IPS DF 6.9 (cell line): ENCODE measurements at places on chromosomes 16 and 17.

DNA sequence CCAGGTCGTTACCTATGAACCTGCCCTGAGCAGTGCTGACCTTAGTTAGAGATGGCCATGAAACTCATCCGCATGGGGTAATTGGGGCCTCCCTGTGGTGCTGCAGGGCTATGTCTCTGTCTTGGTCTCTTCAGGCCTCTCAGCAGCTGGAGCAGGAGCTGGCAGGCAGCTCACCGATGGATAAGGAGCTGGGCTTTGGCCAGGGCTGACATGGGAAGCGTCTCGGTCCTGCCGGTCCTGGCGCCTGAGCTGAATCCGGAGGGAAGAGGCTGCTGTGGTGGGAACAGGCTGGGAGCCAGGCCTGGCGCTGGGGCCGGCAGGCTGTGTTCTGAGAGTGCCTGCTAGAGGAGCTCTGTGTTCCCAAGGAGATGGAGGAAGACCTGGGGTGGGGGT lies 10.1 kb downstream of the IL32 start:
- DNase-seq, result no peak

- DNase-seq, result no peak
These were observed 45.4 kb upstream of the HSBP1 start for GRCh38 chr16:83762141-83762991.

- no peak for DNase-seq
These were observed 57.4 kb downstream of the SLC47A1 start for GRCh38 chr17:19590912-19591551.

- DNase-seq, result no peak
These were observed 39.4 kb downstream of the TUBD1 start for GRCh38 chr17:59853168-59853918.

DNA sequence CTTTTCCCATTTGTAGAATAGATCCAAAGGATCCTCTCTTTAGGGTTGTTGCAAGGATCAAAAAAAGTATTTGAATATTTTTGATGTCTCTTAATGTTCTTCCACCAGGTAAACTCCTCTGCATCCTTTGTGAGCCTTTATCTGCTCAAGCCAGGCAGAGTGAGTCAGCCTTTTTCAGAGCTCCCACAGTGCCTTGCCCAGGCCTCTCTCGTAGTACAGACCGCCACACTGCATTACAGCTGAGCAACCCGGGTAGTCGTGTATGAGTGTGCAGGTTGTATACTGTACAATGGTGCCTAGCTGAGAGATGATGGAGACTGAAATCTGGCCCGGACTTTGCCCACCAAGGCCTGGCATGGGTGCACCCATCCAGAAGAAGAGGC lies 20.9 kb downstream of the RHBDL3 start:
- no peak for DNase-seq

DNA sequence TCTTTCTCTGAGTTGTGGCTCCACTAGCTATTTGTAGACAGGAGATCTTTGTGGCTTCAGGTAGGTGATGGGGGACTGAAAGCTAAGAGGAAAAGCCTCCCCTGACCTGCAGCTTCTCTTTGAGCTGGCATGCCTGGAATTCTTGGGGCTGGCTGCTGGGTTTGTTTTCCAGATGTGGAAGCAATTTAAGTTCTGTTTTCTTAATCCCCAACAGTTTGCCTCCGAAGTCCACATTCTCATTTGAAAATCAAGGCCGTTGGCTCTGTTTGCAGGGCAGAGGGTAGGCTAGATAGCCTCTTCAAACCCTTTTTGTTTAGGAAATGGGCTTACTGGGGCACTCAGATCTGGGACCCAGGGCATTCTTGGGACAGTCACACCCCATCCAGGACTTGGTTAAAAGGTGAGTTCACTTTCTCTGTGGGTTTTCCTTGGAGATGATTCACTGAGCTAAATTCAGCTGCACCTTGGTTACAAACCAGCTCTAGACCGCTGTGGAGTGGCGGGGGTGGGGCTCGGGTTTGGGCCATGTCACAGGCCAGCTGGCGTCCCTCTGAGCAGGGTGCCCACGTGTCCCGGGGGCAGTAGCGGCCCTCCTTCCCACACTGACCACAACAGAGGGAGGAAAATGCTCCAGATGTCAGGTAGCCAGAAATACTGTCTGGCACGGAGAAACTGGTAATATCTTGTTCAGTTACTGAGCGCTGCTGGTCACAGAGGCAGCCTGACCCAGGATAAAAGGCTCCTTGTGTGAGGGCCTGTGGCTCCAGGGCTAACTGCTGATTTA lies 108.5 kb downstream of the RAB11FIP4 start:
- no peak for DNase-seq

GRCh38 chr17:57342963-57343589 lies 86.8 kb downstream of the MSI2 start:
- no peak for DNase-seq

DNA sequence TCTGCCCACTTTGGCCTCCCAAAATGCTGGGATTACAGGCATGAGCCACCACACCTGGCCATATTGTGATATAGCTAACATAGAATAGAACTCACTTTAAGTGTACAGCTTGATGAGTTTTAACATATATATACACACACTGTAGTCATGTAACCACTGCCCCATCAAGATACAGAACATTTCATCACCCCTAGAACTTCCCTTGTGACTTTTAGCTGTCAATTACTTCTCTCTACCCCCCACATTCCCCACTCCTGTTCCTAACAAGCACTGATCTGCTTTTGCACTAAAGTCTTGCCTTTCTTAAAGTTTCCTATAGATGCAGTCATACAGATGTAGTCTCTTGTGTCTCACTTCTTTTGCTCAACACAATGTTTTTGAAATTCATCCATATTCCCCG lies 93.1 kb downstream of the PITPNC1 start:
- no peak for DNase-seq

GRCh38 chr16:87265261-87265660 lies 51.9 kb downstream of the C16orf95 start:
- no peak for DNase-seq

DNA sequence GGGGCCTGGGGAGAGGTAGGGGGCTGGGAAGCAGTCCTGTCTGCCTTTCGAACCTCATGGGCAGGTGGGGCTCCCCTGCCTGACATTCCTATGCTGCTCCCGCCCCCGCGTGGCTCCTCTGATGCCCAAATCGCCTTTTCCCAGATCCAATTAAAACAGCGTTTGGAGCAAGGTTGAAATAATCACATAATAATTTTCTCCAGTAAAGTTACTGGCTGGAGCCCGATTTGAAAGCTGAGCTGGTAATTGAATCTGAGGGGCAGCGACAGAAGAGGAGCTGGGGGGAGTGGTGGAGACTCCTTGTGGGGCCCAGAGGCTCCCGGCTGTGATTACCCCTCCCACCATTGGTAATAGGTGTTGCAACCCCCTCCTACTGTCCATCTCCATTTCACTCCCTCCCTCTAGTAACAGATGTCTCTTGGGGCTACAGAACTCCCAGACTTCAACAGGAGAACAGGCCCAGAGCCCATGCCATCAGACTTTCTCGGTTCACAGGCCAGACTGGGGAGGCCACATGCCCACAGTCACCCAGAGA lies 38.9 kb upstream of the C1QL1 start:
- no peak for DNase-seq

- no peak for DNase-seq
These were observed 29.0 kb downstream of the RAB11FIP3 start for GRCh38 chr16:454397-454940.

DNA sequence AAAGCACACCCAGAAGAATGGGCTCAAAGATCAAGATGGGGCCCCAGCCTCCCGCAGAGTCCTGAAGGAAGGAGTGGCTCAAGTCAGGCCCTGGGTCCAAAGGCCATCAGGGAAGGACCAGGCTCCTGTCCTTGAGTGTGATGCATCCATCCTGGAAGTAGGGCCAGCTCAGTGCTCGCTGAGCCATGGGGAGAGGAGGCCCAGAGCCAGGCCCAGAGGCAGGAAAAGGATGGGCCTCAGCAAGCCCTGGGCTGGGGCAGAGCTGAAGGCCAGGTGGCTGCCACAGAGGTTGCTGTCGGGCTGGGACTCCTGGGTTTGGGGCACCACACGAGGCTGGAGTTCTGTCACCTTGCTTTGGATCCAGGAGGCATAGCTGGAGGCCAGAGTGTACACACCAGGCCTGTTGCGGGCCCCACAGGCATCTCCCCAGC lies 3.7 kb downstream of the PRSS8 start:
- DNase-seq, result no peak

- no peak for DNase-seq
These were observed 252.1 kb upstream of the N4BP1 start for GRCh38 chr16:48862087-48862532.

- no peak for DNase-seq
These were observed 8.4 kb downstream of the TOX3 start for GRCh38 chr16:52538511-52538910.

DNA sequence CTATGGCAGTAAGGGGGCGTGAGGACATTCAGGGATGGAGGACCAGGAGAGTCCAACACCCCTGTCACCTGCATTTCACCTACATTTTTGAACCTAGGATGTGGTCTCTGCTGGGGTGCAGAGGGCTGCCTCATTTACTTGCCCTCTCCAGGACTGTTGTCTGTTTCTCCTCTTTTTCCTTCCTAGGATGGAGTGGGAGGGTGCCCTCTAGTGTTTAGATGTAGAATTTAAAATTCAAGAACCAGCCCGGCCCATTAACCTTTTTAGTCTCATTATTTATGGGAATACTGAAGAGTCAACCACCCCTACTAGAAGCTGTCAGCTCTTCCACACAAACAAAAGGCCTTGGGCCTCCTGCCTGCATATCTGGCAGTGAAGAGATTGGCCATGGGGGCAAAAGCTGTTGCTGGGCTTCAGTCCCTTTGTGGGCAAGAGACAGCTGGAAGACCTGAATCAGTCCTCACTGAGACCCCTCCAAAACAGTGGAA lies 2.5 kb upstream of the STARD3 start:
- DNase-seq, result no peak

- no peak for DNase-seq
These were observed 5.8 kb downstream of the TMEM97 start for GRCh38 chr17:28324781-28325180.

- DNase-seq, result no peak
These were observed 142.6 kb upstream of the CIBAR2 start for GRCh38 chr16:85254921-85255320.

GRCh38 chr17:64158831-64159590 lies 29.1 kb upstream of the ERN1 start:
- no peak for DNase-seq

GRCh38 chr16:81608523-81609209 lies 164.1 kb downstream of the CMIP start:
- no peak for DNase-seq

- DNase-seq, result no peak
These were observed 331.4 kb upstream of the WSB1 start for GRCh38 chr17:26962255-26963162.
